Placental epithelial cell (primary cell): ENCODE measurements at places on chromosomes 7 and 10. TPM values are rescaled to one million over a fixed set of nuclear protein-coding genes. Genes with fewer than 3 reads are reported as not detected.

TBC1D12 gene
- 10.2 and 10.3 TPM in 2 replicates for total RNA-seq

CARD11 gene
- total RNA-seq = 2.0 and 3.7 TPM in 2 replicates

NODAL gene
- 0.43 TPM in 1 of 2 replicates, not detected in the other for total RNA-seq

CTTNBP2 gene
- total RNA-seq = 0.39 and 0.43 TPM in 2 replicates

STOX1 gene
- total RNA-seq = 0.22 and 0.39 TPM in 2 replicates
